ENCODE measurements at places on chromosomes 4 and X.

- no peak for DNase-seq
These were observed 9.3 kb upstream of the TBC1D14 start for GRCh38 chr4:6900181-6900812.

DNA sequence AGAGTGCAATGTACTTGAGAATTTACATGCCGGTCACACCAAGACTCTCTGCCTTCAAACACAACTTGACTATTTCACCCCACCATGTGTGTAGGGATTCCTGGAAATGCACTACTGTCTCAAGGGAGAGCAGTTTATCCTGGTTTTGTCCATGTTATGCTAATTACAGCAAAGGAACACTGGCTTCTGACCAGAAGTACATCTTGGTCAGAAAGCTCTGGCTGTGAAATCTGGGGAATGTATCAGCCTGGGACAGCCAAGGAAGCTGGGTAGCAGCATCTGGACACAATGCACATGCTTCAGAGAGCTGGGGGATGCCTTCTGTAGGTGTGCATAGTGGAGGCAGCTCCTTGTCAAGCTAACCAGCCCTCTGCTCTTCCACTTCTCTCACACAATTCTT lies 1432.6 kb upstream of the TENM3 start:
- DNase-seq, result no peak

- no peak for DNase-seq
These were observed 13.0 kb downstream of the DKC1 start for GRCh38 chrX:154775419-154776349.

DNA sequence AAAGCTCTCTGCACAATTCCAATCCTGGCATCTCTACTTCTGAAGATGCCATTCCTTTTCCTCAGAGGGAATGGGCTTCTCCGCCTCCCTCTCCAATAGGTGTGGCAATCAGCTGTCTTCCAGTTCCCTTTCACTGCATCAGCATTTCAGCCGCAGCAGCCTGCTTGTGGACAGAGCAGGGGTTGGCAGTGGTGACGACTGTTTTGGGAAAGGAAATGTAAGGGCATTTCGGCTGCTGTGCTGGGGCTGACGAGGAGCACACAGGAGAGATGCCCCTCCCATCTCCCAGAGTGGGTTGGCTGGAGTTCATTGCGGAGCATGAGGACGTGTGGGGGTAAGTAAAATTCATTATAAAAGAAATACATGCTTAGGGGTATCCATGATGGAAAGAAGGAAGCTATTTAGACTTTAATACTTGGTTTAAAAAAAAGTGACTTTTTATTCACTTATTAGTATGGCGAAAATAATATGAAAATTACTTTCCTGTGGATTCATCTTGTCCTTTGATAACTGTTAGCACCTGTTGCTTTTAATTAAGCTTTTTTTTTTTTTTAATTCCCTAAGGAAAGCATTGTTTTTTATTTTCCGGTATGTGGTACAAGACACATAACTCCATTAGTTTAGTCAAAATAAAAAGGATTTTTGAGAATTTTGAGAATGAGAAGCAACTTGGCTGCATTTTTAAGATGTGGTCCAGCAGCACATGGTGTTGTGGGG lies at the start of gene LIMCH1:
LIMCH1 (plus strand) TSS at position 141 of the 717 bp plus-strand sequence. CDS start 67,839 bp downstream, outside the sequence.
- DNase-seq, result no peak

DNA sequence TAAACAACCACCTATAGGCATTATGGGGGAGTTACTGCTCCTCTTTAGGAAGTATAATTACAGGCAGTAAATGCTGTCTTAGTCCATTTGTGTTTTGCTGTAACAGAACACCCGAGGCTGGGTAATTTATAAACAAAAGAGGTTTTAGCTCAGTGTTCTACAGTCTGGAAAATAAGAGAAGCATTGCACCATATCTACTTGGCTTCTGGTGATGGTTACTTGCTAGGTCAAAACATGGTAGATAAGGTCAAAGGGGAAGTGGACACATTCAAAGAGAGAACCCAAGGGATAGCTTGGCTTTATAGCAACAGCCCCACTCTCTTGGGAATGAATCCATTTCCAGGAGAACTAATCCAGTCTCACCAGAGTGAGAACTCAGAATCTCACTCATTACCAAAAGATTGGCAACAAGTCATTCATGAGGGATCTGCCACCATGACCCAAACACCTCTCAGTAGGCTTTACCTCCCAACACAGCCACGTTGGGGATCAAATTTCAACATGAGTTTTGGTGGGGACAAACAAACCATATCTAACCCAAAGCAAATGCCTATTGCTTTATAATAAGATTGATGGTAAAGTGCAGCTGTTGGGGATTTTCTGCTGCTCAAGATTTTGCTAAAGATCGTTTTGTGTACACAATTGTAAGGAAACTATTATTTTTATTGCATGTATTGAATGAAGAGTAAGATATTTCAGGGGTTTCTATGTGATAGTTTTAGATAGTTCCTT lies 32.6 kb downstream of the STAG2 start:
- DNase-seq, result no peak

DNA sequence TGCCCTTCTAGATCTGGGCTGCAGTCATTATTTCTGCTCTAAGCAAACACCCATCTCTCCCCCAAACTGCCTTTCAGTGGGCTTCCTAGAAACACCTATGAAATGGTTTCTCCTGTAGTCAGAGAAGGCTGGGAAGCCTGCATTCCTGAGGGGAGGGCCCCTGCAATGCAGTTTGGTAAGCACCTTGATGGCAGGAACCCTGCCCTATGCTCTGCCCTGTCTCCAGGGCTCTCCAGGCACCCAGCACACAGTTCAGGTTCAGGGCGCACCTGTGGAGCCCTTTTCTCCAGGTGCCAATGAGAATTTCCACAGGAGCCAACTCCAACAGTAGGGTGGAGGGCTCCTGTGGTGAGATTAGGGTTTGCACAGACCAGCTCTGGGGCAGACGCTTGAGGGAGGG lies 69.1 kb upstream of the FBXW7 start:
- DNase-seq, result no peak

GRCh38 chrX:115622534-115622933 lies 61.6 kb downstream of the PLS3 start:
- no peak for DNase-seq

DNA sequence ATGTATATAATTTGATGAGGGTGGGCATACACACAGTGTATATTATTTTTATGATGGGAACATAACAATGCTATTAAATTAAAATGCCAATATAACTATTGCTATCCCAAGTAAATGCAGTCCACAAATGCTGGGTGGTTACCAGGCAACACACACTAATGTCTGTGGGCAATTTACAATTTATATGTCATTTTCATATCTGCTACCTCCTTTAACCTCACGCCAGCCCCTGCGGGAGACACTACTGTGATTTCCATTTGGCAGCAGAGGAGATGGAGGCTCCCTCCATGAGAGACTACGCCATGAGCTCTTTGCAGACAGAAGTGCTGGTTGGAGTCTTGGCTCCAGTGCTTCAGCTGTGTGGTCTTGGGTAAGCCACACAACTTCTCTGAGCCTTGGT lies 87.9 kb downstream of the PPP2R2C start:
- DNase-seq, result no peak

DNA sequence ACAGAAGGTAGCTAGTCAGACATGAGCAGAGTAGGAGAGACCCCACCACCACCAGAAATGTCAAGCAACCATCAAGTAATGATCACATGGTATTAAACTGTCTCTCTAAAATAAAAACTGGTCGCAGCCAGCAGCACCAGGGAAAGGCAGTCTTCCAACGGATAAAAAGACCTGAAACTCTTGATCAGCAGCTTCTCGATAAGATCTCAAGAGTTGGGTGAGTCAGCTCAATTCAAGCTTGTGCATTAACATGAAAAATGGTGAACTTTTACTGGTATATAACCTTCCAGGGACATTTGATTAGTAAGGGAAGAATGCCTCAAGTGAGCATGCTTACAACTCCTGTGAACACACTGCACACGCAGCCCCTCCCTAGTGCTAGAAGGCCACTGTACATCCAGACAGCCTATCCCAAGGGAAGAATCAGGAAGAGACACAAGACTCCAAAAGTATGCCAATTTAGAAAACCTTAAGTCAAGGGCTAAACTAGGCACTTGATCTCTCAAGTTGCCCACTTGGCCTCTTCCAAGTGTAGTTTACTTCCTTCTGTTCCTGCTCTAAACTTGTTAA lies 270.0 kb upstream of the GNPDA2 start:
- no peak for DNase-seq

GRCh38 chr4:124111922-124112321 lies 600.6 kb downstream of the ANKRD50 start:
- no peak for DNase-seq

GRCh38 chr4:146643812-146644401 lies 5.2 kb downstream of the POU4F2 start:
- no peak for DNase-seq

- DNase-seq, result no peak
These were observed 3.7 kb downstream of the FGD1 start for GRCh38 chrX:54492340-54492739.

DNA sequence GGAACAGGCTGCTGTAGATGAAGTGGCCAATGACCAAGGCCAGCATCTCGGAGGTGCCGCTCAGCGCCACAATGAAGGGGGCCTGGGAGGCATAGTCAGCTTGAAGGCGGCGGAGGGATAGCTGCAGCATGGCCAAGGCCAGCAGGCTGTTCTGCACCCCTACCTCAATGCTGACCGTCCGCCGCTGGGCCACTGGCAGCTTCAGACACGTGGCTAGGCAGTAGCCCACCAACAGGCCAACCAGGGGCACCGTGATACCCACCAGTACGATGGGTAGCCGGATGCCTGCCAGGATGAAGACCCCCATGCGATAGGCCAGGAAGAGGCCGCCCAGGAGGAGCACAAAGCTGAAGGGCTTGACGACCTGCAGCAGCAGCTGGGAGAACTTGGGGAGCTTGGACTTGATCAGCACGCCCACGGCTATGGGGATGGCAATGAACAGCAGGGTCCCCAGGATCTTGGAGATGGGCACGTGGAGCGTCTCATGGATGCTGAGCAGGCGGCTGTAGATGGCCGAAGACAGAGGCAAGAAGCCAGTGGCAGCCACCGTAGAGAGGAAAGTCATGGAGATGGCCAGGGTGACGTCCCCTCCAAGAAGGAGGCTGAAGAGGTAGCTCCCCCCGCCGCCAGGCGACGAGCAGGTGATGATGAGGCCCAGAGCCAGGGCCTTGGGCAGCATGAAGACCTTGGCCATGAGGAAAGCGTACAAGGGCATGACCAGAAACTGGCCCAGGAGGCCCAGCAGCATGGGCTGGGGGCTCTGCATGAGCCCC lies 1.3 kb upstream of the UBL4A start:
- DNase-seq, result no peak

GRCh38 chrX:78540171-78540570 lies 119.0 kb downstream of the RTL3 start:
- no peak for DNase-seq

GRCh38 chr4:153081006-153081580 lies 123.2 kb upstream of the TRIM2 start:
- DNase-seq, result no peak

DNA sequence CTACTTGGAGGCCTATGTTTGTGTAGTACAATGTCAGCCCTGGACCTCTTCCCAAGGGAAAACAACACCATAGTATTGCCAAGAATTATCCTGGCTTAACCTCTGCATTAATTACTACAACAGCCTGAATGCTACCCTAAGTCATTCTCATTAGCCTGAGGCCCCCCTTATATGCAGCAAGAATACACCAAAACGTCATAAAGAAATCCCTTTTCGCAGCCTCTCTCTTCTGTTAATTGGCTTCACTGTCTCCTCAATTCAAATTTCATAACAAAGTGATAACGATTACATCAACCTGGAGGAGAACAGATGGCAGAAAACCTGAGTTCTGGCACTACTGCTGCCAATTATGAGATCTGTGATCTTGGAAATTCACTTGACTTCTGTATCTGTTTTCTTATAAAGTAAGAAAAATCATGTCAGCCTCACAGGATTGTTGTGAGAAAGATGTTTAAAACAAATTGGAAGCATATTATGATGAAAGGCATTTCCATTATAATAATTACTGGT lies 1663.1 kb downstream of the STIM2 start:
- no peak for DNase-seq

DNA sequence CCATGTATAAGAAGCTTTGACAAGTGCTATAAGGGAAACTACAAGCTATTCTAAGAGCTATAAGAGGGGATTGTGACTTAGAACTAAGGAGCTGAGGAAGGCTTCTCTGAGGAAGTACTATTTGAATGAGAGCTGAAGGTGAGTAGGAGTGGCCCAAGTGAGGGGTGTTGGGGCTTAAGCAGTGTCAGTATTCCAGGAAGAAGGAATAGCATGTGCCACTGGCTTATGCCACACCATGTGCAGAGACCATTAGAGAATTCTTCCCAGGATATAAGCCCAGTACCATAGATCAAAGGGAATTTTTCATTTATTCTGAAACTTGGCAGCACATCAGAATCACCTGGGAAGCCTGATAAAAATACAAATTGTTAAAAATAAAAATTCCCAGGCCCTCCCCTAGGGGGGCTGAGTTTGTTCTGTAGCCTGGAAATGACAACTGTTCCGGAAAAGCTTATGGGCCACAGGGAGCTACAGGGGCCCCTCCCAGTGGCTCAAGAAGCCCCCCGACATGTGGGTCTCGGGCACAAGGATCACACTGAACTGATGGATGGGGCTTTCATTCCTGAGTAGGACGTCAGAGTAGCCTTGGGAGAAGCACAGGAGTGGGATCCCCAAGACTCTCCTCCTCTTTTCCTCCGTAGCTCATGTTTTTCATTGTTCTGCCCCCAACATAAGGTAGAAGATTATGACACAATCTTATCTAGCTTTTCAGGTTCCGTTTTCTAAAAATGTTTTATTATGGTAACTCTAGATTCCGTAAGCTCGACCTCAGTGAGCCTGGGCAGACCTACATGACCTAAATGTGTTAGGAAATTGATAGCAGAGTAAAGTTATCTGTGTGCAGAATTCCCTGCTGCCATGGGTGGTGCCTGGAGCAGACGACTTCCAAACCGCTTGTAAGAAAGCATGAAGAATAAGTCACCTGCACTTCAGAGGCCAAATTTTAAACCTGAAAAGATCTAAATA lies 119.3 kb downstream of the AFF1 start:
- DNase-seq, result no peak

- DNase-seq, result no peak
These were observed 131.5 kb upstream of the CENPE start for GRCh38 chr4:103329642-103330041.

GRCh38 chr4:100063355-100063754 lies 113.3 kb upstream of the H2AZ1 start:
- DNase-seq, result no peak

DNA sequence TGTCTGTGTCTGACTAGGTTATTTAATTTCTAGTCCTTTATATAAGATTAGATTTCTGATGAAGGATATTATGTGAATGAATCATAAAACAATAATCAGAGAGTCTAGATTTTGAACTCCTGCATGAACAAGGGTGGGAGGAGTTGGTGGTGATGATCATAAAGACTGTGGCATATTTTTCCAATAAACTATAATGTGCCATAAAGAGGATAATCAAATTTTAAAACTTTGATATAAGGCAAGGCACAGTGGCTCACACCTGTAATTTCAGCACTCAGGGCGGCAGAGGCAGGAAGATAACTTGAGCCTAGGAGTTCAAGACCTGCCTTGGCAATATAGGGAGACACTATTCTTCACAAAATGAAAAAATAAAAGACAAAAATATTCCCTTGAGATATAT lies 473.3 kb downstream of the GABRG1 start:
- DNase-seq, result no peak

DNA sequence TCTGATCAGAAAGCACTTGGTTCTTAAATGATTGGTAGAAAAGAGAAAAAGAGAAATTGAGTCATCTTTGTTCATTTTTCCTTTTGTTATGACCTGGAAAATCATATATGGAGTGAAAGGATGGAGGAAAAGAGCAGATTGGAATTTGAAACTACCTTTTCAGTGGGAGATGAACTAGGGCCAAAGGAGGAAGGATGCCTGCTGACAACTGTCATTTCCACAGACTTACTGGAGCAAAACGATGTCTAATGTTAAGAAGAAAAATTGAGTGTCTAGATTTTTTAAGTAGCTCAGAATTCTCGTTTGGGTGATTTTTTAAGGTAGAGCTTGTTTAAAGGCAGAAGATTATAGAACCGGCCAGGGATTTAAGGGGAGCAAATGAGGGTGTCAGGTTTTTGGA lies 144.6 kb upstream of the KCNIP4 start:
- DNase-seq, result no peak

Data from T-helper 17 cell (primary cell).